ENCODE measurements at places on chromosomes 4 and X. TPM values are rescaled to one million over a fixed set of nuclear protein-coding genes. Genes with fewer than 3 reads are reported as not detected.

CXXC4 gene
- 3.0 TPM for total RNA-seq

PAGE1 gene
- total RNA-seq, result not detected

TTC29 gene
- 0.12 TPM for total RNA-seq

RENBP gene
- total RNA-seq, result 10.3 TPM

RHOH gene
- total RNA-seq, result 3.7 TPM

SOWAHD gene
- 3.8 TPM for total RNA-seq

EXOC1L gene
- not detected for total RNA-seq

IL2 gene
- not detected for total RNA-seq

TSPAN6 gene
- total RNA-seq, result 55.6 TPM

GRCh38 chrX:103607364-103608305 is at the start of gene TCEAL3:
Gene TCEAL3 (plus strand): TSS chrX:103607963. CDS start chrX:103609065, 1,102 bp downstream.
- peaks cover 9% of the 10 kb centered on the region for H3K27me3 ChIP-seq
- H3K36me3 ChIP-seq, result no peaks in the 10 kb centered on the region
- H3K27ac ChIP-seq, result no peak within 1 kb of the TSS
- peak; percentile 62 for DNase-seq
- 0 out of 2 replicates have a peak, but pooled peaks cover 2% of the 10 kb centered on the region for H3K4me1 ChIP-seq
- H3K4me3 ChIP-seq, result peak within 1 kb of the TSS; percentile 71

- H3K4me1 ChIP-seq, result no peaks in the 10 kb centered on the region
- no peaks in the 10 kb centered on the region for H3K36me3 ChIP-seq
- H3K27ac ChIP-seq, result no peak overlapping the region
Observed at GRCh38 chr4:78024085-78024484, 33.0 kb upstream of the FRAS1 start.

DNA sequence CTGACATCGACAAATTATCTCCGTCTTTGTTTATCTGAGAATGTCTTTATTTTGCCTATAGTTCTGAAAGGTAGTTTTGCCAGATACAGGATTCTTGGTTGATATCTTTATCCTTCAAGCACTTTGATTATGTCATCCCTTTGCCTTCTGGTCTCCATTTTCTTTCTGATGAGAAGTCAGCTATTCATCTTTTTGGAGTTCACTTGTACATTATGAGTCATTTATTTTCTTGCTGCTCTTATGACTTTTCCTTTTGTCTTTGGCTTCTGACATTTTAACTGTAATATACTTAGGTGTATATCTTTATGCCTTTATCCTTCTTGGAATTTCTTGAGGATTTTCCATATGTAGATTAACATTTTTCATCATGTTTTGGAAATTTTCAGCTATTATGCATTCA is 51.4 kb downstream of the SHROOM4 start:
- H3K27ac ChIP-seq, result no peak overlapping the region
- H3K4me3 ChIP-seq, result no peak overlapping the region
- no peak for DNase-seq
- H3K36me3 ChIP-seq, result no peaks in the 10 kb centered on the region

DNA sequence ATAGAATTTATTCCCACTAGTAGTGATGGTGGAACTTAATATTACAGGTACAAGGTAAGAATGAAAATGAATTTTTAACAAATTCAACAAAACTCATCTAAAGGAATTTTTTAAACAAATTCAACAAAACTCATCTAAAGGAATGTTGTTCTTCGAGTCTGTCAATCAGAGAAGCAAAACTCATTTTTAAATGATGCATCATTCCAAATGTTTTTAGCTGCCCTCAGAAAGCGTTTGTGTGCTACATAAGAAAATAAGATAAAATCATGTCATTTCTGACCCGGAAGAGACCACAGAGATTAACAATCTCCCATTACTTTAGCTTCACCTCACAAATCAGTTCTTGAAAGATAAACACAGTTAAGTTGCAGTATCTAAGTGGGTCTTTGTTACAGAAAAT is 129.4 kb downstream of the REELD1 start:
- H3K36me3 ChIP-seq, result no peaks in the 10 kb centered on the region
- H3K27me3 ChIP-seq, result no peaks in the 10 kb centered on the region
- H3K4me1 ChIP-seq, result no peaks in the 10 kb centered on the region
- no peak overlapping the region for H3K4me3 ChIP-seq

DNA sequence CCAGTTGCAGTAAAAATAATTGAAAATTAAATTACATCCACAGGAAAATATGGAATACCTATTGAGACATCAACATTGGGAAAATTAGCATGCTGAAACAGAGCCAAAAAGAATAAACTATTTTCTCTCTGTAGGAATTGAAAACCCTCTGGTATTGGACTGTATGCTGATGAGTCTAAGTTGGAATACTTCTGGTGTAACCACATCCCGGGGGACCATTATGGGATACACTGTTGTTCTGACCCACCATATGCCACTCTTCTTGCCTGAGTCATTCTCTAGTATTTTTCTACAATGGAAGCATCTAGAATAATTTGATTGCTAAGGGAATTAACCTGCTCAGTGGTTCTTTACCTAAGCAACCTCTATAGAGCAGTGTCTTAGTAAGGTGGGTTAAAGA is 640.7 kb upstream of the AGA start:
- H3K4me1 ChIP-seq, result no peaks in the 10 kb centered on the region
- H3K36me3 ChIP-seq, result no peaks in the 10 kb centered on the region
- H3K27me3 ChIP-seq, result no peaks in the 10 kb centered on the region
- no peak for DNase-seq
- no peak overlapping the region for H3K4me3 ChIP-seq

GRCh38 chr4:77593101-77593500 is 12.5 kb upstream of the CXCL13 start:
- DNase-seq, result no peak
- no peak overlapping the region for H3K4me3 ChIP-seq
- no peaks in the 10 kb centered on the region for H3K27me3 ChIP-seq
- no peak overlapping the region for H3K27ac ChIP-seq

- DNase-seq, result peak; percentile 84
- no peaks in the 10 kb centered on the region for H3K27me3 ChIP-seq
- H3K4me3 ChIP-seq, result no peak overlapping the region
Observed at GRCh38 chr4:57077550-57078343, 32.4 kb downstream of the IGFBP7 start.

DNA sequence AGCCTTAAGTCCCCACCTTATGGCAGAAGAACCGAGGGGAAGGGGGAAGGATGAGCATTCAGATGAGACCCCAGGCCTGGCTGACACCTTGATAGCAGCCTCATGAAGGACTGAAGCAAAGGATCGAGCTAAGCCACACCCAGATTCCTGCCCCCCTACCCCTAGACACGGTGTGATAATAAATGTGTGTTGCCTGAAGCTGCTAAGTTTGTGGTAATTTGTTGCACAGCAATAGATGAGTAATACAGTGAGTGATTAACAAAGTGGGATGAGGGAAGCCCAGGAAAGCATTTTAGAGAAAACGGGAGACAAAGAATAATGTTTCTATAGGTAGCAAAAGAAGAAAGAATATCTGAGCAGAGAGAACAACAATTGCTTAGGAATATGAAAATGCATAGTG is 404.2 kb downstream of the MID1IP1 start:
- no peaks in the 10 kb centered on the region for H3K27me3 ChIP-seq
- H3K4me1 ChIP-seq, result no peaks in the 10 kb centered on the region
- no peaks in the 10 kb centered on the region for H3K36me3 ChIP-seq
- no peak overlapping the region for H3K27ac ChIP-seq

DNA sequence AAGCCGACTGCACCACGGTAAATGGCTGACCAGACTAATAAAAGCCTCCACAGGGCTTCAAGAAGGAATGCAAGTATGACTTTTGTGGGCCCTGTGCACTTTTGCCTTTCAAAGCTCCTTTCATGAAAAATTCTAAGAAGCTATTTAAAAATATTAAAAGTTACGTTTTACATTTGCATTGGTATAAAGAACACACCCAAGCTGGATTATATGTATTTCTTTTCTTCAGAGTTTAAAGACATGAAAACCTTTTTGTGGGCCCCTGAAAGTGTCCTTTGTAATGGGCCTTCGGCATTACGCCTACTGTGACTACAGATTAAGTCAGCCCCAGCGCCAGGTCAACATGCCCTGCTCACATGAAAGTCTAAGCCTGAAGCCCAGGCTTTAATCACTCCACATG is 20.5 kb upstream of the ASB5 start:
- no peak overlapping the region for H3K4me3 ChIP-seq
- no peaks in the 10 kb centered on the region for H3K36me3 ChIP-seq
- no peaks in the 10 kb centered on the region for H3K27me3 ChIP-seq
- no peak for DNase-seq
- no peak overlapping the region for H3K27ac ChIP-seq

DNA sequence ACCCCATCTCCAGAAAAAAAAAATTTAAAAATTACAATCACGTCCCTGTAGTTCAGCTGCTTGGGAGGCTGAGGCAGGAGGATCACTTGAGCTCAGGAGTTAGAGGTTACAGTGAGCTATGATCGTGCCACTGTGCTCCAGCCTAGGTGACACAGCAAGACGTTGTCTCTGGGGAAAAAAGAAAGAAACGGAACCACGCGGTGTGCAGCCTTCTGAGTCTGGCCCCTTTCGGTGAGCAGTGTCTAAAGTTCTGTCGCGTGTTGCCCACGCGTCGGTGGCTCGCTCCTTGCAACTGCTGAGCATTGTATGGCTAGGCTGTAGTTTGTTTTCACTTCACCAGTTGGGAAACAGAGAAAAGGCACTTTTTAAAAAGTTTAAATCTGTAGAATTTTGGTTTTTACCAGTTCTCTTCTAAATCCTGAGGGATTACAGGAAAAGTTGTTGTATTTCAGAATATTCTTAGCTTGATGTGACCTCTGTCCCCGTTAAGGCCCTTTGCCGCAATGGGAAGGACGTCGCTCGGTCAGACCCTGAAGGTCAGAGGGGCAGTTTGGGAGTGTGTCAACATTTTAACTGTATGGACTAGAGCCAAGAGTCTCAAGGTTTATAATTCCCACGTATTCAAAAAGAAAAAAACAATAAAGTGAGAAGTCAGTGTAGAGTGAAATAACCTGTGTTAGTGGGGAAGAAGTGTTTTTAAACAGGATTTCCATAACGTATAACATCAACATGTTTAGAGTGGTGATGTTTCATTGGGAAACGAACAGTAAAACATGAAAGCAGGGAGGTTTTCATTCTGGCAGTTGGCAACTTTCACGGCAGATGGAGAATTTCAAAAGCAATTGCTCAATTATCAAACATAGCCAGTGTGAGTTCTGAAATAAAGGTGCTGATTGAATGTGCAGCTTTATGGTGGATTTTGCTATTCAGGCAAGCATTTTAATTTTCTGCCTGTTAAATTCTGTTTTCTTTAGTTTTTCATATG is 45.8 kb upstream of the MSANTD1 start:
- H3K27ac ChIP-seq, result no peak overlapping the region
- no peak overlapping the region for H3K4me3 ChIP-seq
- no peak for DNase-seq
- peaks cover 35% of the 10 kb centered on the region for H3K36me3 ChIP-seq
- H3K4me1 ChIP-seq, result no peaks in the 10 kb centered on the region

- no peaks in the 10 kb centered on the region for H3K4me1 ChIP-seq
- H3K36me3 ChIP-seq, result no peaks in the 10 kb centered on the region
- no peak overlapping the region for H3K27ac ChIP-seq
- H3K27me3 ChIP-seq, result no peaks in the 10 kb centered on the region
- no peak overlapping the region for H3K4me3 ChIP-seq
Observed at GRCh38 chr4:10033191-10033881, 12.0 kb upstream of the SLC2A9 start.

GRCh38 chr4:19969492-19969891 is 282.2 kb upstream of the SLIT2 start:
- H3K36me3 ChIP-seq, result no peaks in the 10 kb centered on the region
- H3K27me3 ChIP-seq, result no peaks in the 10 kb centered on the region
- H3K27ac ChIP-seq, result no peak overlapping the region
- no peaks in the 10 kb centered on the region for H3K4me1 ChIP-seq
- peak; percentile 16 for DNase-seq

DNA sequence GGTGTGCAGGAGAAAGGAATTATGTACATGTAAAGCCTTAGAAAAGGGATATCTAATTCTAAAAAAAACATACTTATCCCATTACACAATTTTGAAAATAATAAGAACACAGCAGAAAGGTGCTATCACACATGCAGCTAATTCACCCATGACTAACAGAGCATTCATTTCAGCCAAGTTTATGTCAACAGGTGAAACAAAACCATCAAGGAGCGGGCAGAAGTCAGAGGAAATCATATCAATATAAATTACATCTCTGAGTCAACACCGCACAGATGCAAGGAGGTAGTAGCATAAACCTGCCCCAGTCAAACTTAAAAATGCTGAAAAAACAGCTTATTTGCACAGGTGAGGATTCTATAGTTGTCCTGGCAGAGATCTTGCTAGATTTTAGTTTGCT is 197.9 kb downstream of the PRDM5 start:
- no peak for DNase-seq
- H3K4me1 ChIP-seq, result peaks cover 32% of the 10 kb centered on the region
- no peak overlapping the region for H3K27ac ChIP-seq
- H3K36me3 ChIP-seq, result no peaks in the 10 kb centered on the region
- no peak overlapping the region for H3K4me3 ChIP-seq

Measured in GM23338 (cell line).